ENCODE measurements at places on chromosomes 2 and 18.
A peak's percentile ranks its signal among the peaks of the same experiment; 100 is the strongest.

DNA sequence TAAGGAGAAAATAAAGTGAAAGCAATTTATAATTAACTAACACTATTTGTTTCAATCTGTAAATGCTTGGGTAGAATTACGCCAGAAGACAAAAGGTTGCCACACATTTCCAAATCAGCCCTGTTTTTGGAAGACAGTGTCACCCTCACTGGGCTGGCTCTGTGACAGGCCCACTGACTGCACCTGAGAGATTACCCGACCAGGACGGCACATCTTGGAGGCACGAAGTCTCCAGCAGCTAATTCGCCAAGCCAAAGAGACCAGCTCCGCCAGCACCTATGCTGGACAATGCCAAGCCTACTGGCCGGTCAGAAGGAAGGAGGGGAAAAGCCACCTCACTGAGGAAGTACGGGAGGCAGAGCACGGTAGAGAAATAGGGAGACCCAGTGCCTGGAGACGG, 61.9 kb downstream of the CYB5A start:
- DNase-seq = no peak

DNA sequence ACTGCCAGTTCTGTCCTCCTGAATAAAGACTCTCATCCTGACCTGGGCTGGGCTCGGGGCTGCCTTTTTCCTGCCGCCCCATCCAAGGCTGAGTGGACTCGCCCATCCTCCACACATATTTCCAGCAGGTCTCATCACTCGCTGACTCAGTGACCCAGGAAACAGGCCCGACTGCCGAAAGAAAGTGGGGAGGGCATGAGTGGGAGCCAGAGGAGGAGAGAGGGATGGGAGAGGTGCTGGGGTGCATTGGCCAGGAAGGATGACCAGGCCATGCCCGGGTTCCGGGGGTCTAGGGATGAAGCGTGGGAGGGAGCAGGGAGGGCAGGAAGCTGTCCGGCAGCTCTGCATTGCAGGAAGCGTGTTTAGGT, 66.7 kb downstream of the TWIST2 start:
- DNase-seq = no peak

DNA sequence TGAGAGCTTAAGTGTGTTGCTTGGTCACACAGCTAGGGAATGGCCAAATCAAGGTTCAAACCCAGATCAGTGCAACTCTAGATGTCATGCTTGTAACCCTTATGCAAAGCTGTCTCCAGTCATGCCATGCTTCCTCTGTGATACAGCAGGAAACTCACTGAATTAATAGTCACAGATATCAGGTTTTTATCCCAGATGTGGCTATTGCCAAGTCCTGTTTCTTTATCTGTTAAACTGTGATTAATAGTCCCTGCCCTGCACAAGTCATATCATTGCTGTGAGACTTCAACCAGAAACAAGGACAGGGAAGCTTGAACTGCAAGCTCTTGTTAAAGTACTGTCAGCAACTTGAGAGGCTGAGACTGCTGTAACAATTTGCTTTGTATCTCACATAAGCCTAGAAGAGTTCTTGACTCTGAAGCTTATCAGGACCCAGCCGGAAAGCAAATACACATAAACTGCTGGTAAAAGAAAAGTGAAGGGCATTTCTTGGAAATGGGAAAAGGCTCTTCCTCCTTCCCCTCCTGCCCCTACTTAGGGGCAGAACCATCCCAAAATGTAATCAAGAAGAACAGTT, 609.0 kb downstream of the DCC start:
- DNase-seq = no peak

- no peak for DNase-seq
Measured at GRCh38 chr2:240791821-240792628, 28.0 kb downstream of the KIF1A start.

- no peak for DNase-seq
Measured at GRCh38 chr18:32459361-32460101, 11.2 kb downstream of the GAREM1 start.

GRCh38 chr2:185511925-185512324, 226.7 kb upstream of the FSIP2 start:
- DNase-seq = no peak

GRCh38 chr2:200471324-200471848, 38.5 kb downstream of the KCTD18 start:
- DNase-seq = peak; percentile 9

DNA sequence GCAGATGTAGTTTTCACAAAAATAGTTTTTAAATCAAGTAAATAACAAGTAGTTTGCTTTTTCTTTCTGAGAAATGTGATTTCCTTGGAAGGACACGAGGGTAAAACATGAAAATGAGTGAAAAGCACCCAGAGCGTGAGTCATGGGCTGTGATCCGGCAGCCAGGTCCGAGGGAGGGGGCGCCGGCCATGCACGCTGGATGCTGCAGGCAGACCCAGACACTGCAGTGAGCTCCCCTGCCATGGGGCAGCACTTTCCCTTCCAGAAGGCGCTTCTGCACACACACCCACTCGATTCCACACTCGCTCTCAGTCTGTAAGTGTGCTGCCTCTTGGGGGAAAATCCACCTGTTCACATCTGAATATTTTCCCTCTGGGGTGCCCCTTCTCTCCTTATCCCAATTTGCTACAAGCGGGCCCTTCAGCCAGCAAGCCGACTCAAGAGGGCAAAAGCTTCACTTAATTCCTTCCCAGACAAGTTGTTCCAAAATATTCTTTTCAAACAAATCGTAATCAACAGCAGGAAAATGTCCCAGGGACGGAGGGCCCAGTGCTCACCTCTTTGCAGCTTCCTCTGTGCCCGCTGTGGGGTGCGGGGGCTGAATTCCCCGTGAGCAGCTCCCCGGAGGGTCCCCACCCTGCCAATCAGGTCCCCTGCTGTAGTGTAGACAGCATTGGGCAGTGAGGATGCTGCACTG, 87.0 kb upstream of the ID2 start:
- no peak for DNase-seq

GRCh38 chr2:37616677-37617005, 54.8 kb downstream of the CDC42EP3 start:
- DNase-seq = no peak

GRCh38 chr18:677951-678381, 20.5 kb downstream of the TYMS start:
- DNase-seq = no peak

- DNase-seq = no peak
Measured at GRCh38 chr2:15686643-15687042, 95.0 kb downstream of the DDX1 start.

GRCh38 chr2:34719206-34719605, 1120.1 kb upstream of the FAM98A start:
- DNase-seq = no peak

Measured in T-helper 22 cell (primary cell).